ENCODE measurements at places on chromosomes 1 and 21.
A peak's percentile ranks its signal among the peaks of the same experiment; 100 is the strongest.

GRCh38 chr1:12153181-12153785 is 13.5 kb upstream of the TNFRSF1B start:
- peak; percentile 96 for DNase-seq

- DNase-seq: no peak
Measured at GRCh38 chr1:237139732-237140131, 97.7 kb downstream of the RYR2 start.

GRCh38 chr1:108036796-108037562 is 72.0 kb upstream of the VAV3 start:
- DNase-seq: no peak

DNA sequence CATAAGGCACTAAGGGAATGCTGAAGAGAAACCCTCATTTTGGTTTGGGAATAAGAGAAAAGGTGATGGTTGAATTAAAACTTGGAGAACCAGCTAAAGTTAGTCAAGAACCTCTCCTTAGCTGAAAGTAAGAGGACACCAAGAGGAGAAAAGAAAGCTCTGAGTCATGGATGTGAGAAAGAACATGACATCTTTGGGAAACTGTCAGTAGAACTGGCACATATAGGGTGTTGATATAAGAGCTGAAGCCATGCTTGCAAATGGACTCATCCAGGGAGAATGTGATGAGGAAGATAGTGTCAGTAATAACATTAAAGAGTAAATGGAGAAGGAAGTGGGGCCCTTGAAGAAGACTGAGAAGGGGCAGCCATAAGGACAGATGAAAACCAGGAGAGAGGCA is 54.3 kb downstream of the LRRC8C start:
- peak; percentile 66 for DNase-seq

- DNase-seq: peak; percentile 40
Measured at GRCh38 chr1:113928187-113928930, 765 bp upstream of the HIPK1 start.

DNA sequence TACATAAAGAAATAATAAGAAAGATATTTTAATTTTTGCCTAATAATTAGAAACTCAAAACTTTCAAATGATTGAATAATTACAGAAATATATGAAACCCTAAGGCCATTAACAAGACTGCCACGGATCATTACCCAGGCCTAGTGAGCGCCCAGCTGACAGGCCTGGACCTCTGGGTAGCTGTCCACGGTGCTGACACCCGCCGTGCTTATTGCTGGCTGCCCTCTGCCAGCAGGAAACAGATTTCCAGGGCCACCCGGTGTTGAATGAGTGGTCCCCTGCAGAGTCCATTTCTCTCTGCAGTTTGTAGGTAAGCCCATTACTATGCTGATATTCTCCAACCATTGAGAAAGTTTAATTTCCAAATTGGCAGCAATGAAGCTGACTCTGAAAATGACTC is 254.4 kb upstream of the GJB5 start:
- peak; percentile 19 for DNase-seq

- no peak for DNase-seq
Measured at GRCh38 chr1:1207571-1207892, 1.1 kb upstream of the TNFRSF18 start.

DNA sequence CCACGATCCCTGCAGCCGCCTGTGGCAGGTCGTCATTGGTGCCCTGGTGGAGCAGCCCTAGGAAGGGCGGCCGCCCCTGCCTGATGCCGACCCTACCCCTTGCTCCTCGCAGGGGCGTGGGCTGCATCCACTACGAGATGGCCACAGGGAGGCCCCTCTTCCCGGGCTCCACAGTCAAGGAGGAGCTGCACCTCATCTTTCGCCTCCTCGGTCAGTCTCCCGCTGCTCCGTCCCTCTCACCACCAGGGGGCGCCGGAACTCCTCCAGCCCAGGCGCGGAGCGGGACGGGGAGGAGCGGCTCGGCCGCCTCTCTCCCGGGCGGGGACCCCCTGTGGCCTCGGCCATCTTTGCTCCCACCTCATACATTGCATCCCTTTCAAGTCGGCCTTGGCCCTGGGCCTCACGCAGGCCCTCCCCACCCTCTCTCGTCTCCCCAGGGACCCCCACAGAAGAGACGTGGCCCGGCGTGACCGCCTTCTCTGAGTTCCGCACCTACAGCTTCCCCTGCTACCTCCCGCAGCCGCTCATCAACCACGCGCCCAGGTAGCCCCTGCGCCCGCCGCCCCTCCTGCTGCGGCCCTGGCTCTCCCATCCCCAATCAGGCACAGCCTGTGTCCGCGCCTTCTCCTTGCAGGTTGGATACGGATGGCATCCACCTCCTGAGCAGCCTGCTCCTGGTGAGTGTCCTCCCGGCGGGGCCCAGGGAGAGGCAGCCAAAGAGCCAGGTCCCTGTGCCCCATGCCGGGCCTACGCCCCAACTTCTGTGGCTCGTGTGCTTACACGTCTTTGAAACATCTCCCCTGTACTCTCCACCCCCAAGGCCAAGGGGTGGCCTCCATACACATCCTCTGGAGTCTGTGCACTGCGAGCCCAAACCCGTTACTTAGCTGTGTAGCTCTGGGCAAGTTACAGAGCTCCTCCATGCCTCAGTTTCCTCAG is 24.7 kb downstream of the CDK18 start:
- peak; percentile 72 for DNase-seq

DNA sequence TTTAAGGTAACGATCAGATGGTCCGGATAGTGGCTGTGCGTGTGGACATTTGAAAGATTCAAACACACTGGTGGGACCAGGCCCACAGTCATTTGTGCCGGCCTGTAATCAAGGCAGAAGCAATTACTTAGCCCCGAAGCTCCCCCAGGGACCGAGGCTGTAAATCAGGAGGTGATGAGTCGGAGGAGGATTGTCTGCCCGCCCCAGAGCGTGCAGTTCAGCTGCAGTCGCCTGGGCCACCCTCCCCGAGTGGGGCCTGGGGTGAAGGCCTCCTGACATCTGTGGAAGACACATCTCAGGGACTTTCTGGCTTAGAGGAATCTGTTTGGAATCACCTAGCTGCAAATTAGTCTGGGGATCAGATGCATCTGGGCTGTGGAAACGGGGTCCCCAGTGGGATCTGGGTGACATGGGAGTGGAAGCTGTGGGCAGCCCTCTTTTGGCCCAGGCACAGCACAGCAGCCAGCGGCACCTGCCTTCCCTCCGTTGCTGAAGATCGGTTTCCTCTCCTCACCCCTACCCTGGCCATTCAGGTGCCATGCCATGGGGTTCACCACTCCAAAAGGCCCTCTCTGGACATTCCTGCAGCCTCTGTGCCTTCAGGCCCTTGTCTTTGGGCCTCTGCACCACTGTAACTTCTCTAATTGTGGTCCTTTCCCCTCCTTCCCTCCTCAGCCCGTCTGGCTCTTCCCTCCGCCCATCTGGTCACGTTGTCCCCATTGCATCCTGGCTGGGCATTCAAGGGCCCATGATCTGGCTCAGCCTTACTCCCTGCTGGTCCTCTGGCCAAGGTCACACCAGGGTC is 25.7 kb downstream of the LHX4 start:
- DNase-seq: no peak

DNA sequence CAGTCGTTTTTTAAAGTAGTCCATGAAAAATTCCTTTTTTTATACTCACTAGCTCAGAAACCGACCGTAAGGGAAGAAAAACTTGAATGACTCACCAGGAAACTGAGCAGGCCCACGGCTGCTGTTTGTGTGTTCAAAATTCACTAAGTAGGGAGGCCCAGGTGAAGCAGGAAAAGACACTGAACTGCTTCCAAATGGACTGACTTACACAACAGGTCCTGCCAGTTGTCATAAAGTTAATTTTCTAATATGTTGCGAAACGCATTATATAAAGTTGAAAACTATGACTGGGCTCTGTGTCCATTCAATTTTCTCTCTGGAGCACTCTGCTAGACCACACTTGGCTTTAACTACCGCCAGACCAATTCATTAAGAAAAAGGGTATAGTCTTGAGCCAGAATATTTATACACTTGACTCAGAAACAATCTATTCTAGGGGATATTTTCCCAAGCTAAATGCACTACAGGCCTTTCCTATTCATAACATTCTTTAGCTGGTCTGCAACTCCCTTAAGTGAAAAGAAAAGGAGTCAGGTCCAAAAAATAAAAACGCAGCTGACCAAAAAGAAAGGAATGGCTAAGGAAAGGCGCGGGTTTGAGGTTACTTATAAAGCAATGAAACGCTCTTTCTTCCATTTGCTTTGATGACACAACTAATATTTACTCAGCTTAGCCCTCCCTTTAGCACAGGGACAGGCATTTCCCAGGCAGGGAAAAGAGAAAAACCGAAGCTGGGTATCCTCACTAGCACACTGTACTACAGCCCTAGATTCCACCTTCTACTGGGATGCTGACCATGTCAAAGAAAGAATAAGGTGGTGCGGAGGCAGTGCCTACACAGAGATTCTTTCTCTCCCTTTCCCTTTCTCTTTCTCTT is 306.3 kb upstream of the ESRRG start:
- peak; percentile 67 for DNase-seq

- DNase-seq: no peak
Measured at GRCh38 chr1:226116673-226117072, 54.2 kb downstream of the H3-3A start.

DNA sequence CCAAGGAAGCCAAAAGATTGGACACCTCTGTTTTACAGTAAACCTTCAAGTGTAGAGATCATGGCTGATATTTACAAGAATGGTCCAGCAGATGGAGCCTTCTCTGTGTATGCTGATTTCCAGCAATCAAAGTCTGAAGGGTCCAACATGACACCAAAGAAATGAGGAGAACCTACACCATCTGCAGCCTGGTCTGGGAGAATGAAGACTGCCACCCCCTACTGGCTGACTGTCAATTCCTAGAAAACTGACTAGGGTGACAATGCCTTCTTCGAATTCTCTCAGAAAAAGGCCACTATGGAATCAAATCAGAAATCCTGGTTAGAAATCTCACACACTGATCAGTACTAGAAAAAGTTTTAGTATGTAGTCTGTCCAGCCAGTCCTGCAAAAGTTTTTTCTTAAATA is 83.3 kb downstream of the CDC42BPA start:
- peak; percentile 80 for DNase-seq

DNA sequence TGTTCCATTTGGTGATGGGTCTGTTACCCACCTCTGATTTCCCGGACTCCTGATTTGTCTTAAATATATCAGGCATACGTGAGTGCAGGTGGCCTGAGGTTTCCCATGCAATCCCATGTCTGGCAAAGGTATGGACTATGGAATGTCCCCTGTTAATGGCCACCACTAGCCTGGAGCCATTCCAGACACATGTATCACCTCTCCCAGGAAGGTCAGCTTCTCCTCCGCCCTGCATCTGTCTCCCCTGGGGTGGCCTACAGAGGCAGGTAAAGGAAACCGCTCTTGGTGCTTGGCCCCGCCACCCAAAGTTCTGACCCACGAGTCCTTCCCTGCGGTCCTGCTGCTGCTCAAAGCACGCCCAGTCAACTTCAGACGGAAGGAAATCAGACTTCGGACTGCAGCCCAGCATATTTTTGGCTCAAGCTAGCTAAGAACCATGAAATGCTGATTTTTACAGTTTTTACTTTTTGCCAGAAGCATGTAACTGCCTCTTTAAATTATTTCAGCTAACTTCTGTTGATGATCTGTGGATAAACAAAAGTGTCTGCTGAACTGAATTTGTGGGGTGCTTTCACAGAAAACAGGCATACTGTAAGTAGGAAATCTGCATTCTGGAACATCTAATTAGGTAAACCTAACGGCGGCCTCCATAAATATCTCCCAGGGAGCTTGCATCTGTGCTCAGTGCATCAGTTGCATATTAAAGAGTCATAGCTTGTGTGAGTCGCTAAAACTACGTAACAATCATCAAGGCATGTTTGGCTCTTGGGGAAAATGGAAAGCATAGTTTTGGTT is 105.9 kb downstream of the PCP4 start:
- DNase-seq: no peak

GRCh38 chr1:205792481-205792881 is 17.2 kb upstream of the RAB29 start:
- peak; percentile 61 for DNase-seq

DNA sequence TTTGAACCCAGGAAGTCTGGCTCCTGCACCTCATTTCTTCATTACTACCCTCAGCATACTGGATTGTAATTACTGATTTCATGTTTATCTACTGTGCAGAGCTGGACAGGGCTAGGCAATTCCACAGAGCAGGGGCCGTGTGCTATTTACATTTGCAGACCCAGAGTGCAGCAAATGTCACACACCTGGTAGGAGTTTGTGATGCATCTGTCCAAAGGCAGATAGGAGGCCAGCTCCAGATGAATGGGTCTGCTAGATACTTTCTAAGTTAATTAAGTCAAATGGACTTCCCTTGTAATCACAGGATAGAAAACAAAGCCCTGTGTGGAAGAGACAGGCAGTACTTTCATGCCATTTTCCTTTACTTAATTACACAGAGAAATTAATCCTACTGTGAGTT is 46.2 kb downstream of the PGBD5 start:
- DNase-seq: no peak

- no peak for DNase-seq
Measured at GRCh38 chr1:245209658-245210435, 55.1 kb downstream of the KIF26B start.

DNA sequence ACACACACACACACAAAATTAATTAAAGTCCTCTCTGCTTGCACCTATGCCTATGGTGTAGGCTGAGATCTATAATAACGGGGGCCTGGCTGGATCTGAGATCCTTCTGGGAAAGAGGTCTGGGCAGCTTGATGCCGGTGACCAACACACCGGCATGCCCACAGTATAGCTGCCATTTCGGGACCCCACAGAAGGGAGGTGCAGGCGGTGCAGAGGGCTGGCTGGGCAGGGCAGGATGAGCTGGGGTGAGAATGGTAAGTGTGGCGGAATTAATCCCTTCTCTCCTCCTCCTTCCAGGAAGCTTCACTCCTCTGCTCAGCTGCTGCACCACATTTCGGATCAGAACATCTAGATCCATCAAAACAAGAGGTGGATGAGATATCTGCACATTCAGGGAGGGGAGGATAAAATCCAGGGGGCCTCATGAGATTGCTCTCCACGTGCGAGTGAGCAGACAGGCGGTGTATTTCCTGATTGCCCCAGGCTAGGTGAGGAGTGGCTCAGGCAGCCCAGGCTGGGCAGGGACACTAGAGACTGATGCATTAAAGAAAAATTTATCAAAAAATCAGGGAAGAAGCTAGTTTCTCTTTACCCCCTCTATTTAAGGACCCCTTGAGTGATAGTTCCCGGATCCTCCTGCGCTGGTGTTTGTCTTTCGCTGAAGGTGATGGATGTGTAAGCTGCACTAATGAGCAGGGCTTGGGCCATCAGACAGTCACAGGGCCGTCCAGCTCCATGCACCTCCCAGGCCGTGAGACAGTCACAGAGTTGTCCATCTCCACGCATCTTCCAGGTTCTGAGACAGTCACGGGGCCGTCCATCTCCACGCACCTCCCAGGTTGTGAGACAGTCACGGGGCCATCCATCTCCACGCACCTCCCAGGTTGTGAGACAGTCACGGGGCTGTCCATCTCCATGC is 449.9 kb downstream of the PTPRU start:
- DNase-seq: peak; percentile 58

GRCh38 chr1:146051452-146051851 is 29.9 kb upstream of the HJV start:
- no peak for DNase-seq

DNA sequence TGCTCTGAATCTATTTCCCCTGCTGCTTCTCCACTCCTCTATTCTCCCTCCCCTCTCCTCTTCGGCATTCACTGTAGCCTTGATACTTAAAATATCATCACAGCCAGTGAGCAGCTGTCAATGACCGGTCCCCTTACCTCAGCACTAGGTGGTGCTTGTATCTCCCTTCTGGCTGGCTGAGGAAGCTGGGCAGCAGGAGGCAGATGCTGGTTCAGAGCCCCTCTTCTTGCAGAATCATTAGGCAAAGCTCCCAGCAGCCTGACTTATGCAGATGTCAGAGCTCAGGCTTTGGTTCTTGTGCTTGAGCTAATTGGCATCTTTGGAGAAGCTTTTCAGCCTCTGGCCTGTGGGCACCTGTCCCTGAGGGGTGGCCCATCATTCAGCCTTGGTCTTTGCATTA is 31.9 kb upstream of the KCNA2 start:
- no peak for DNase-seq

GRCh38 chr1:228020686-228021354 is 14.0 kb downstream of the WNT3A start:
- DNase-seq: no peak

Measured in EH (cell line).